ENCODE measurements at places on chromosomes 2 and 18.
A peak's percentile ranks its signal among the peaks of the same experiment; 100 is the strongest.

- DNase-seq, result no peak
Measured at GRCh38 chr2:241379481-241380480, 23.7 kb downstream of the FARP2 start.

DNA sequence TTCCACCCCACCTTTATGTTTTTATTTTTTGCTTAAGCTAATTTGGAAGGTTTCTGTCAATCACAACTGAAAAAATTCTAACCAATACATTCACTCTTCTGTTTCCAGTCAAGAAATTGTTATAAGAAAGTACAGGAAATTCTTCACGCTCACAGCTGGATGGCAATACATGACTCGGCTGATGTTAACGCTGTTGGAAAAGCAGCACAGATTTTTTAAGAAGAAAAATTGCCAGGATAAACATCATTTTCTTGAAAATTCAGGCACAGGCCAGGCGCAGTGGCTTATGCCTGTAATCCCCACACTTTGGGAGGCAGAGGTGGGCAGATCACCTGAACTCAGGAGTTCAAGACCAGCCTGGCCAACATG is 46.1 kb downstream of the STPG4 start:
- DNase-seq, result no peak

DNA sequence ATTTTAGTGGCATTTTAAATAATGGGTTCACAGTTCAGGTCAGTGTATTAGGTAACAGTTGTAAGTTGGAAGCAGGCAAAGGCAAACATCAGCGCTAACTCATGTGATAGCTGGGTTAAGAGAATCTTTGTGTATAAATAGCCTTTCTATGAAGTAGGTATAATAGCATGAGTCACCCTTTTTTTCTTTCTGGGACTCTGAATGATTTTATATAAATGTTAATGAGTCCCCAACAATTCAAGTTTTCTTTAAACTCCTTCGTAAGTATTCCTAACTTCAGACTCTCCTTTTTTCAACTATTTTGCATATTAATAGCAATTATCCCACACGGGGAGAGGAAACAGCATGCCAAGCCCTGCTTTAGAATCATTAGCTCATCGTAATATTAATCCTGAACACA is 384.3 kb downstream of the PIK3C3 start:
- DNase-seq, result no peak

DNA sequence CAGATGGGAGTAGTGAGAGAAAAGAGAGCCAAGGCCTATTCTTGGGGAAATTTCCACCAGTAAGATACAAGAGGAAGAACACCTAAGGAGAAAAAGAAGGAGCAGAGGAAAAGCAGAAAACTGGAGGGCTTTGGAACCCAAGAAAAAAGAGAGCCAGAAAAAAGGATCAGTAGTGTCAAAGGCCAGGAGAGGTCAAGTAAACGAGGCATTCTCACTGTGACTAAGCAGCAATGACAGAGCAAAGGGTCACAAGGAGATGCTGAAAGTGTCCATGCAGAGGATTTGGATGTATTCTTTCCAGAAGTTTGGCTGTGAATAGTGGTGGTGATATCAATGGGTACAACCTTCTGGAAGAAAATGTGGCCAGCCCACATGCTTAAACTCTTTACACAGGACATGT is 109.5 kb downstream of the DYNAP start:
- DNase-seq, result no peak

DNA sequence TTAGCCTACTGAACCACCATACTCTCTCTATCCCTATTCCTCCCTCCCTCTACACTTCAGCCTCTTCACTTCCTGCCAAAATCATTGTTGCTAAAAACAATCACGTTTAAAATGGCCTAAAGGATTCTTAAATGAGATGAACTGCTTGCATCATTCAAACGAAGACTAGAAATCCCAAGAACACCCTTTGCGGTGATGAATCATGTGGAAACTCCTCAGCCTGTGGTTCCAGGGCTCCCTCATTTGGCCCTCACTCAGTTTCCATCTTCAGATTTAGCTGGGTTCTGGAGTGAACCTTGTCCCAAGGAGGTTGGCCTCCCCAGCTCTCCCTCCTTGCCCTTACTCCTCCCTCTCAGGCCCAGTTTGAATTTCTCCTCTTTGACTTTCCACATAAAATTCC is 125.6 kb upstream of the CDC42EP3 start:
- no peak for DNase-seq

GRCh38 chr2:52269696-52270485 is 1238.0 kb upstream of the NRXN1 start:
- no peak for DNase-seq

- DNase-seq, result no peak
Measured at GRCh38 chr18:5997361-5997760, 102.0 kb upstream of the TMEM200C start.

DNA sequence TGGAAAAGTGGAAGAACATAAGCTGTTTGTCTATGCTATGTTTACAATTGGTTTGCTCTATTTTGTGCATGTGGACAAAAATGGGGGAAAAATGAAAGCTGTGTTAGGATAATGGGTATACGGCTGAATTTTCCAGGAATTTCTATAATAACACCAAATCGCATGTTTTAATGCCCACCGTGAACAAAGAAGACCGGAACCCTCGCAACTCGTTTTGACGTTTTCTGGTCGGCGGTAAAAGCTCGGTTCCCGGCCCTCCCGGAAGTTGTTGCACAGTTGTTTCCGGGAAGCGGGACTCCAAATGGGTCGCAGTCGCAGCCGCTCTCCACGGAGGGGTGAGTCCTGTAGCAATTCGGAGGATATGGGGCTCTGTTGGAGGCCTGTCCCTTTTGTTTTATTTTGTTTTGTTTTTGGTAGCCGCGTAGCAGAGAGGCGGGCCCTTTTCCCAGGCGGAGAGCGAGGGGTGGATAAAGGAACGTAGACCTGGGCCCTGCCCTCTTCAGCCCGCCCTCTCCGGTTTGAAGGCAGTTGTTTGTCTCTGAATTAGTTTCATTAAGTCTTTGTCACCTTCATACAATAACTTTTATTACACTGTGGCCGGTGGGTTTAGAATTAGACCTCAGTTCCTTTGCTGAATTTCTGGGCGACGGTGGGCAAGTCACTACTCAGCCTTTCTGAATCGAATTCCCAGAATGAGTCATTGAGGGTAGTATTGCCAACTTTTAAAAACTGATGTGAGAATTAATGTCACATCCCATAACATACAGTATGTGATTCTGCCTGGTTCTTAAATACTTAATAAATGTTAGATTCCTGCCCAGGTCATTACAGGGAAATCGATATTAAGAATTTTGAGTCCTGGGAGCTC is at the start of gene SNRNP27:
SNRNP27 (plus strand) TSS at position 273 of the 868 bp plus-strand sequence; CDS start at position 302, 29 bp downstream.
- peak; percentile 71 for DNase-seq

GRCh38 chr2:68709421-68709911 is 25.1 kb upstream of the ARHGAP25 start:
- DNase-seq, result no peak

DNA sequence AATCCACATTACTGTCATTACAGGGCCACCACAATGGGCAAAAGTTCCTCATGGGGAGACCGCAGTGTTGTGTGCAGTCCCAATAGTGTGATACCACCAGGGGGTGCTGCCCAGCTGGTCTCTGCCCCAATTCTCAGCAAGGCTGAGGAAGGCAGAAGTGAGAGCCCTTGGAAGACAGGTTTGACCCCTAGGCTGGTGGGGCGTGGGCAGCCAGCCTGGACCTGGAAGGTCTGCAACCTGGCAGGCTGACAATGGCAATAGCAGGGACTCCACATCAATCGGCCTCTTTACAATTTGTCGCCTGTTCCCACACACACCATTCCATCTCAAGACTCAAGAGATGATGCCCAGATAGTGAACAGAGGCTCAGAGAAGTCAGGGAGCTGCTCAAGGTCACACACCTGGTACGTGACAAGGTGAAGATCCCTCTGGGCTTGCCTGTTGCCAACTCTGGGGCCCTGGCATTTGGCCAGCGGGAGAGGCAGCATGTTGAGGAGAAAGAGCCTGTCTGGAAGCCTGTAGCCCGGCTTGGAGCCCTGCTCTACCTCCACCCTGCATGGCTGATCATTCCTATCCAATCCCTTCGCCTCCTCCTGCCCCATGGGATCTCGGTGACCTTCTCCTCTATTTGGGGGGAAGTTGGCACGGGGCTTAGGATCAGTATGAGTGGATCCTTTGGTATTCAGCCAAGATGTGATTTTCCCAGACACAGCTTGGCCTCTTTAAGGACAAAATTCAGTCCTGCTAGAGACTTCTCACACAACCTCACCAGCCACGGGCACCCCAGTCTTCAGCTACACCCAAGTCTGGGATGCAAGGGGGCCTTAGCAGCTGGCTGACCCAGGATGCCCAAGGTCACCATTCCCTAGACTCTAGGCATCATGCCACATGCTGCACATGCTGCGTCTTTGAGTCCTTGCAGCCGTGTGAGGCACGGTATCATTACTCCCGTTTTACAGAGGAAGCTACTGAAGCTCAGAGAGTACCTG is 2.9 kb upstream of the ATOH8 start:
- peak; percentile 15 for DNase-seq

- DNase-seq, result no peak
Measured at GRCh38 chr2:99621106-99621505, 131.3 kb upstream of the REV1 start.

DNA sequence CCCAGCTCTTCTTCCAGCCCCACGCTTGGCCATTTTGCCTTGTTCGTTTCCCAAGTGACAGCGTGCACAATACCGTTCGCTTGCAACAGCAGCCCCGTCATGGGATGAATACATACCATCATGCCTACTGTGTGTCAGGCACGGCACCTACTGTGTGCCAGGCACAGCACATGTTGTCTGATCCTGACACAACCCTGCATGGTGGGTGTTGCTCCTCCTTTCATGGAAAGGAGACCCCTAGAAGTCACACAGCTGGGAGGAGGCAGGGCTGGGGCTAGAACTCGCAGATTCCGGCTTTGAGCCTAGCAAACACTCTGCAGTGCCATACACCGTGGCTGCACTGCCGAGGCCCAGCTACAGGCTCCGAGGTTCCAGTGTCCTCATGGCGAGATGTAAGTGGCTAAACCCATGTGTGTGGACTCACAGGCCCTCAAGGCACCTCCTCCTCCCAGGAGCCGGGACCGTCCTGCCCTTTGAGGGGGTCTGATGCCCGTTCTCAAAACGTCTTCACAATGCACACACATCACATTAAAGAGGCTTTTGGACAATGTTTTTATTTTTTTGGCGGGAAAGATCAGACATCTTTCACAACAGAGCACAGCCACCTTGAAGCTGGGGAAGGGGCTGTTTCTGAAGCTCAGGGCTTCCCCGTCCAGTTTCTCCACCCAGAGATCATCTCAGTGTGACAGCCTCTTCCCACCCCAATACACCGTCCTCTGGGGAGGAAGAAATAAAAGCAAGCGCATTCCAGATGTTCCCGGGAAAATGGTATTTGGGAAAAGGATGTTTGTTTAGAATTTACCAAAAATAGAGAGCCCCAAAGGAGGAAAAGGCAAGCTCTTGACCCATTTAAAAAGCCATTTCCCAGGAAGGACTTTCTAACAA is 64.9 kb downstream of the HS1BP3 start:
- no peak for DNase-seq

DNA sequence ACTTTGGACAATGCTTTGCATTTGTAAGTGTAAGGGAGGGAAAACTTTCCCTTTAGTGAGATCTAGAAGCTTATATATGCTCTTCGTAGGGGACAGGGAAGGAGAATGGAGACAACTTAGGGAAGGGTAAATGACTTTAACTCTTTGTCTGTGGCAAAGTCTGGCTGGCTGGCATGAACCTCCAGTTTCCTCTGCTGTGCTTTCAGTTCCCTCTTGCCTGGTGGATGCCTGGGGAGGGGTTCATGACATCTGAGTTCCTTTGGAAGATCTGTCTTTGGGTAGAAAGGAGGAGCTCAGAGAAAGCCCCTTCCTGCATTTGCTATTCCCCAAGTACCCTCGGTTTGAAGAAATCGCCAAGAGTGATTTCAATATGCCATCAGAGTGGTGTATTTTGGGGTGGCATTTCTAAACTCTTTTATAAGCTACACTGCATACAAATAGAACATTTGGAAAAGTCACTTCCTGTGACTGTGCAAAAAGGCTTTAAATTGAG is 143.6 kb downstream of the VAPA start:
- no peak for DNase-seq

- no peak for DNase-seq
Measured at GRCh38 chr2:11177871-11178690, 22.8 kb downstream of the SLC66A3 start.

DNA sequence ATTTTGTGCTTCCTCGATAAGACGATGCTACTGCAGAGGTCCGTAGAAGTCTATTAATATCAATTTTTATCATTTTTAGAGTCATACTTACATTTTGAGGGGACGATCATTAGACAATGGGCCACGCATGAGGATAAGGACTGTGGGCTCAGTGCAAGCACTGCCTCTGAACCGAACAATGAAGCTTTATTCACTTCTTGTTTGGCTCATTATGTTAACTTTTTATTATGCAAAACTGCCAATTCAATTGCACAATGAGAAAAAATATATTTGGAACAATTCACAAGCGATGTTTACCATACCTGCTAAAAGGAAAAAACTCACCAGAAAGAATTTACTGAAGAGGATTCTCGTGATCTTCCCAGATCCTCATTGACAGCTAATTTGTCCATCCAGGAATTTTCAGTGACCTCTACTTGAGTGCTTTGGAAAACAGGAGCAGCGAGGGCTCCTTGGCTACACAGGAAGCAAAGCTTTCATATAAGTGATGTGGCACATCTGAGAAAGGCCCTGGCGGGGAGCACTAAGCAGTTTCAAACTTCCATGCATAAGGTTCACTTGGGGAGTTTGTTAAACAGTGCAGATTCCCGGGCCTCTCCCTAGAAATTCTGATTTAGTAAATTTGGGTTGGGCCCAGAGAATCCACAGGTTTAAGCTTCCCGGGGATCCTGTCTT is 13.3 kb upstream of the CAPN13 start:
- DNase-seq, result no peak

GRCh38 chr2:240436683-240437550 is 1.5 kb downstream of the GPC1 start:
- no peak for DNase-seq

DNA sequence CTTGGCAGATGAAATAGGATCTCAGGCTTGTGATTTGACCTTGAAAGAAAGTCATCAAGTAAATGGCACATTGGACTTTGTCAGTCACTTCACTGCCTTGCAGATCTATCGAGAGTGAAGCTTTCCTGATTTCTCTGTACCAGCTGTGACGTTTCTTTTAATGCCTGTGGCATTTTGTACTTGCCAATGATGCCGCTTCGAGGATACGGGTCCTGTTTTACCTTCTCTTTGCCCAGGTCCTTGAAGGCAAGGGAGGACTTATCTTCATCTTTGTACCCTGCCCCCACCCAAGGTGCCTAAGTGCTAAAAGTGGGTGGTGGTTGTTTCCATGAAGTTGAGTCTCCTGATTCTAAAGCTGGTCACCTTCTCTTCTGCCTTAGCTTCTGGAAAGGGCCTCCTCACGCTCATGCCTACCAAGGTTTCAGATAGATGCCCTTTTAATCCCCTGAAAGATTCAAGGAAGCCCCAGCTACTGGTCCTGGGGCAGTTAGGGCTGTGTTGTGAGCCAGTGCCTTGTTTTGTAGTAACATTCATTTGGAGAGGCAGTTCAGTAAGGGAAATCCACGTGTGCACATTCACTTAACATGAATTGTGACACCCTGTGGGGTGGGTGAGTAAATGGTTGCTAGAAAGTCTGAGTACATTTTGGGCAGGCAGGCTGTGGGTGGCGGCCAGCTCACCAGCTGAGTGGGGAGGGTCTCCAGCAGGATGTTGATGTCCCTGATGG is 6.1 kb downstream of the LBH start:
- no peak for DNase-seq

Measured in activated CD4-positive, alpha-beta T cell treated with anti-CD3 and anti-CD28 coated beads for 1 hour (primary cell).